ENCODE measurements at places on chromosomes 4 and X. TPM values are rescaled to one million over a fixed set of nuclear protein-coding genes. Genes with fewer than 3 reads are reported as not detected.

GRCh38 chr4:22356987-22357596 is 158.8 kb downstream of the ADGRA3 start:
- DNase-seq: no peak

Gene AVPR2
- total RNA-seq: 2.1 TPM

DNA sequence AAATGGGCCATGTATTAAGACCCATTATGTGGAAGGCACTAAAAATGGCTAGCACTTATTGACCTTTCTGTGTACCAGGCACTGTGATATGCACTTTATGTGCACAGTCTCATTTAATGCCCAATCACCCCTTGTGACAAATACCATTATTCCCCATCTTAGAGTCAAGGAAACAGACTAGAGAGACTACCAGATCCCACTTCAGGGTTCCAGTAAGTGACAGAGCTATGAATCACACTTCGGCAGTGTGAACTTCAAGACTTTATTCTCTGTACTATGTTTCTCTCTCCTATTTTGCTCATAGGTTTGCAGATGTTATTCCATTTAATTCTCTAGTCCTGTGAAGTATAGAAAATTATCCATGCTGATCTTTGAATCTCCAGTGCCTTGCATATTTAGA is 107.0 kb downstream of the NFKB1 start:
- no peak for DNase-seq

DNA sequence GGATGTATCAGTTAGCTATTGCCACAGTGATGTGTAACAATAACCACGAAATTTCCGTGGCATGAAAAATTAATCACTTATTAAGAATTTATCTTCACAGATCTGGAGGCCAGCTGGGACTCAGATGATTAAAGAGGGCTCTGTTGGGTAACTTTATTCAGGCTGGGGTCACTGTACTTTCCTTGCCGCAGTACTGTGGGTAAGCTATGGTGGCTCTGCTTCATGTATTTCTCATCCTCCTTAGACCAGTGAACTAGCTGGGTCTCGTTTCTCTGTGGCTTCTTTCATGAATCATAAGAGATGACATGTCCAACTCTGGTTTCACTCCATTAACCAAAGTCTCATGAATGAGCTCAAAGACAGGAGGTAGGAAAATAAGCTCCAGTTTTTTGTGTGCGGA is 13.5 kb downstream of the TEX13B start:
- no peak for DNase-seq

DNA sequence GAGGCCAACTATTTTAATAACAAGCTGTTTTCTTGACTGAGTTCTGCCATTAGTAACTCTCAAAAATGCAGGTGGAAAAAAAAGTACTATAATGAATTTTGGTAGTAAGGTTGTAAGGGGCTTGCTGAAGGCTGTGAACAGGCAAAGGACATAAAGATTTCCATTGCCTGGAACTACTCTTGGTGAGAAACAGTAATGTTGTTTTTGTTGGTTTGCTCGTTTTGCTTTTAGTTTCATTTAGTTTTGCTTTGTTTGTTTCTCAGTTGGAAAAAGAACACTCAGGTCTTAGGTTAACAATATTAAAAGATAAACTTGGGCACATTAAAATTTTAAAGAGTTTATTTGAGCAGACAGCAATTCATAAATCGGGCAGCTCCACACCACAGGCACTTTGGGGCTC is 824.5 kb upstream of the HTR2C start:
- no peak for DNase-seq

- DNase-seq: no peak
These were observed 12.7 kb downstream of the PRIMPOL start for GRCh38 chr4:184662236-184662635.

Measured in heart right ventricle (tissue), 16 donors.